ENCODE measurements at places on chromosomes 16 and 17.

- no peak for DNase-seq
These were observed 2.8 kb upstream of the UBTF start for GRCh38 chr17:44222112-44222869.

GRCh38 chr16:64409783-64410210 is 712.1 kb downstream of the CDH11 start:
- DNase-seq, result no peak

GRCh38 chr16:57957673-57958392 is 13.1 kb downstream of the CNGB1 start:
- DNase-seq, result no peak

DNA sequence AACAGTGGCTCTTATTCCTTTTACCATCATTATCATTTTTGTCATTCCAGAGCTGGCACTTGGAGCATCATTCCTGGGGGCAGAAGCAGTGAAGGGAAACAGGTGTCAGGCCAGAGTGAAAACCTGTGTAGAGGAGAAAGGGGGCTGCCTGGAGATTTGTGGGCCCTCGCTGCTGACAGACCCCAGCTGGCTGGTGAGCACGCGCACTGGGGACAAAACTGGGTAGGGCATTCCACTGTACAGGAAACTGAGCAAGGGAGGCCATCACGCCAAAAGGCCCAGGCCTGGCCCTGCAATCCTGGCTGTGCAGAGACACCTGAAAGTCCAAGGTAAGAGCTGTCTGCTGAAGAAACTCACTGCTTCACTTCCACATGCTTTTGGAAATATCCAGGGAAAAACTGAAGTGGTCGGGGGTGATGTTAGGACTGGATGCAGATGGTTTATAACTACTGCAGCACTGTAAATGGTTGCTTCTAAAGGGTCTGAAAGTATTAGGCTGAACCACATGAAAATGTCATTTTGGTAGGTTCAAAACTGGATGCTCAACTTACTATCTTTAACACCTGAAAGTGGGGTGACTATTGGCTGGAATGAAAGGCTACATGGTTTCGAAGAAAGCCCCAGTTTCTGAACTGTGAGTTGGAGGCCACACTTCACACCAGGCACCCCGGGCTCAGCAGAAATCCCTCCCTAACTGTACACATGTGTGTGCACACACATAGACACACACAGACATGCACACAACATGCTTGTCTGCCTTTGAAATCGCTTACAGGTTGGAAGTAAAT is 225.0 kb downstream of the C16orf78 start:
- peak; percentile 85 for DNase-seq

GRCh38 chr17:5500247-5500588 is 13.9 kb downstream of the MIS12 start:
- DNase-seq, result no peak

GRCh38 chr16:10598157-10598556 is 17.8 kb upstream of the EMP2 start:
- no peak for DNase-seq
